ENCODE measurements at places on chromosomes 3 and 15. TPM values are rescaled to one million over a fixed set of nuclear protein-coding genes. Genes with fewer than 3 reads are reported as not detected.
A peak's percentile ranks its signal among the peaks of the same experiment; 100 is the strongest.

GRCh38 chr15:38743147-38743546, 178.5 kb upstream of the RASGRP1 start:
- DNase-seq, result no peak

DNA sequence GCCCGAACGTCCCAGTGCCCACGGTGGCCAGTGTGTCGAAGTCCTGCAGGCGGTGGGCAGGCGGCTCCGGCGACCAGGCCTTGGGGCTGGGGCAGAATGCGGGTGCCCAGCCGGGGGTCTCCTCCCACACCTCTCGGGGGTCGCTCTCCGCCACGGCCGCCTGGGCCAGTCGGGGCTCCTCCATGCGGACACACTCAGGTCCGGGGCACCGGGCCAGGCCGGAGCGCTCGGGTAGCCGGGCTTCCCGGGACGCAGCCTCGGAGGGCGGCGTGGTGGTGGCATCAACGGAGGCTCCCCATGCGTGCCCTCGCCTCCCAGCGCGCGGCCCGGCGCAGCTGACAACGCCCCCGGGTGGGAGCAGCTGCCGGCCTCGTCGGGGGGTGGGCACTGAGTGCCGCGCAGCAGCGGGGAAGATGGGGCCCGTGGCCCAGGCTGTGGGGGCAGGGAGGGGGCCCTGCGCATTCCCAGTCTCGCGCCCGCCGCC, 30.1 kb upstream of the CERS3 start:
- no peak for DNase-seq

The MORC1 gene
- total RNA-seq, result 5.6 TPM

DNA sequence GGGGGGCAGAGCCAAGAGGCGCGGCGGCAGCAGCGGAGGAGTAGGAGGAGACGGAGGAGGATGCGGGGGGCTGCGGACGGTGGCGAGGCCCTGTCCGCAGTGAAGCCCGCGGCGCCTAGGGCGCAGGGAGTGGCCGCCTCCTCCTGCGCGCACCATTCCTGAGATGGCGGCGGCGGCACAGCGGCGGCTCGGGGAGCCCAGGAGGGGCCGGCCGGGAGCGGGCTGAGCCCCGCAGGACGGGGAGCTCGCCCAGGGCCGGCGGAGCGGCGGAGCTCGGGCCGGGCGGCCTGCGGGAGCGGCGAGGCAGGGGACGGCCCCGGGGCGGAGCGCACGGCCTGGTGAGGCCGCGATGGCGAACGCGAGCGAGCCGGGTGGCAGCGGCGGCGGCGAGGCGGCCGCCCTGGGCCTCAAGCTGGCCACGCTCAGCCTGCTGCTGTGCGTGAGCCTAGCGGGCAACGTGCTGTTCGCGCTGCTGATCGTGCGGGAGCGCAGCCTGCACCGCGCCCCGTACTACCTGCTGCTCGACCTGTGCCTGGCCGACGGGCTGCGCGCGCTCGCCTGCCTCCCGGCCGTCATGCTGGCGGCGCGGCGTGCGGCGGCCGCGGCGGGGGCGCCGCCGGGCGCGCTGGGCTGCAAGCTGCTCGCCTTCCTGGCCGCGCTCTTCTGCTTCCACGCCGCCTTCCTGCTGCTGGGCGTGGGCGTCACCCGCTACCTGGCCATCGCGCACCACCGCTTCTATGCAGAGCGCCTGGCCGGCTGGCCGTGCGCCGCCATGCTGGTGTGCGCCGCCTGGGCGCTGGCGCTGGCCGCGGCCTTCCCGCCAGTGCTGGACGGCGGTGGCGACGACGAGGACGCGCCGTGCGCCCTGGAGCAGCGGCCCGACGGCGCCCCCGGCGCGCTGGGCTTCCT, at the start of gene GPR27:
Gene GPR27 (plus strand): TSS at position 155 of the 909 bp plus-strand sequence. CDS start 195 bp downstream, at position 350.
- peak; percentile 67 for DNase-seq

The WHAMM gene
- total RNA-seq, result 5.3 TPM

The UBAP1L gene
- total RNA-seq, result 1.8 TPM

DNA sequence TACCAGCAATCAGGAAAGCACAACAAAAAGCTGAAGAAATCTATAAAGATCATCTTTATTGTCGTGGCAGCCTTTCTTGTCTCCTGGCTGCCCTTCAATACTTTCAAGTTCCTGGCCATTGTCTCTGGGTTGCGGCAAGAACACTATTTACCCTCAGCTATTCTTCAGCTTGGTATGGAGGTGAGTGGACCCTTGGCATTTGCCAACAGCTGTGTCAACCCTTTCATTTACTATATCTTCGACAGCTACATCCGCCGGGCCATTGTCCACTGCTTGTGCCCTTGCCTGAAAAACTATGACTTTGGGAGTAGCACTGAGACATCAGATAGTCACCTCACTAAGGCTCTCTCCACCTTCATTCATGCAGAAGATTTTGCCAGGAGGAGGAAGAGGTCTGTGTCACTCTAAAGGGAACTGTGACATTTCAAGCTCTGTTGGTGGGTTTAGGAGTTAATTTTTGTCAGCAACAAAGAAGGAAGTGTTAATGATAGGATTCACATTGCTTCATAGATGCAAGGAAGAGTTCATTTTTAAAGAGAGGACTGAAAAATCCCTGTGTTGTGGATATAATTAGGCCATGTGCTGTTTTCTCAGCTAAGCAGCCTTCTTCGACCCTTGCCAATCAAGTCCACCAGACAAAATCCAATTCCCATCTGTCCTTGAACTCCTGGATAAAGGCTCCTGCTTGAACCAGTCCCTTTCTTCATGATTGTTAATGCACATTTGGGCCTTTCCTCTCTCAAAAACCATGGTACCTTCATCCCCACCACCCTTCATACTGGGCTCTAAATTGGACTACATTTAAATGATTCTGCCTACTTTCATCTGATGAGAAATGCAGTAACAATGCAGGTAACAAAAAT, 1.2 kb downstream of the GPR15 start:
- DNase-seq, result no peak

DNA sequence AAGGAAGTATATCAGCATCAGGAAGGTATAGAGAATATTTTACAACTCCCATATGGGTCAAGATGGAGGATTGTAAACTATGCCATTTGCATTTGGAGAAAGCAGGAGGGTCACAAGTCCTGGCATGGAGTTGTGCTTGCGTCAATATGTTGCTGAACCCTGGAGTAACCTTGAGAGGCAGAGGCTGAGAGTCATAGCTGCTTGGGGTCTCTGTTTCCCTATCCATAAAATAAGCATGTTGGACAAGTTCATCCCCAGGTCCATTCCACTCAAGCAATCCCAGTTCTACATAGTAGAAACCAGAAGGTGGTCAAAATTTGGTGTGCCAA, 273.6 kb downstream of the MECOM start:
- no peak for DNase-seq

The NCK1 gene
- total RNA-seq, result 39.4 TPM

The IL17RD gene
- total RNA-seq, result 6.2 TPM

The A4GNT gene
- 0.67 TPM for total RNA-seq

DNA sequence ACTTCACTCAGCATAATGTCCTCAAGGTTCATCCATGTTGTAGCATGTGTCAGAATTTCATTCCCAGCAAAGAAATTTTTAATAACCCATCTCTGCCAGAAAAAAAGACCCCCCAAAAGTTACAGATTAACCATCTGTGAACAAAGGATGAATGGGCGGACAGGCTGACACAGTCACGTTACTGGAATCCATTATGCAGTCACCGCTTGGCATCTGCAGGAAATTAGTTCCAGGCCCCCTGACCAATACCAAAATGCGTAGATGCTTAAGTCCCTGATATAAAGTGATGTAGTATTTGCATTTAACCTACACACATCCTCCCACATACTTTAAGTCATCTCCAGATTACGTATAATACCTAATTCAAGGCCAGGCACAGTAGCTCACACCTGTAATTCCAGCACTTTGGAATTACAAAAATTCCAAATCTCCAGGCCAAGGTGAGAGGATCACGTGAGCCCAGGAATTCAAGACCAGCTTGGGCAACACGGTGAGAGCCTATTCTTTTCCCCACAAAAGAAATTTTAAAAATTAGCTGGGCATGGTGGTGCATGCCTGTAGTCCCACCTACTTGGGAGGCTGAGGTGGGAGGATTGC, 1.5 kb upstream of the SLC12A8 start:
- no peak for DNase-seq

DNA sequence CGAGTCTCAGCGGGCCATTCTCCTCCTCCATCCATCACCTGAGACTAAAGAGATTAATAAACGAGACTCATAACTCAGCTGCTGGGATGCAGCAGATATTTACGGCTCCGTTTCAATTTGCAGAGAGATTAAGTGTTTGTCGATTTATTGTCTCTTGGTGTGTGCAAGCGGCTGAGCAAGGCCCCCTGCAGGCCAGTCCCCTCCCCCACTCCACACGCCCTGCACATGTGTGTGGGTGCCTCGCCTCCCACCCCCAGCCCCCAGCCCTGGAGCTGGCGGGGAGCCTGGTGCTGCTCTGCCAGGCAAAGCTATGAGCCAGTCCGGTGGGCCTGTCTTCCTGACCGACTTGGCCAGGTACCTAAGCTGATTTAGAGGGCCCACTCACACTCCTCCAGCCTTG, 63.0 kb downstream of the CYP11A1 start:
- no peak for DNase-seq

DNA sequence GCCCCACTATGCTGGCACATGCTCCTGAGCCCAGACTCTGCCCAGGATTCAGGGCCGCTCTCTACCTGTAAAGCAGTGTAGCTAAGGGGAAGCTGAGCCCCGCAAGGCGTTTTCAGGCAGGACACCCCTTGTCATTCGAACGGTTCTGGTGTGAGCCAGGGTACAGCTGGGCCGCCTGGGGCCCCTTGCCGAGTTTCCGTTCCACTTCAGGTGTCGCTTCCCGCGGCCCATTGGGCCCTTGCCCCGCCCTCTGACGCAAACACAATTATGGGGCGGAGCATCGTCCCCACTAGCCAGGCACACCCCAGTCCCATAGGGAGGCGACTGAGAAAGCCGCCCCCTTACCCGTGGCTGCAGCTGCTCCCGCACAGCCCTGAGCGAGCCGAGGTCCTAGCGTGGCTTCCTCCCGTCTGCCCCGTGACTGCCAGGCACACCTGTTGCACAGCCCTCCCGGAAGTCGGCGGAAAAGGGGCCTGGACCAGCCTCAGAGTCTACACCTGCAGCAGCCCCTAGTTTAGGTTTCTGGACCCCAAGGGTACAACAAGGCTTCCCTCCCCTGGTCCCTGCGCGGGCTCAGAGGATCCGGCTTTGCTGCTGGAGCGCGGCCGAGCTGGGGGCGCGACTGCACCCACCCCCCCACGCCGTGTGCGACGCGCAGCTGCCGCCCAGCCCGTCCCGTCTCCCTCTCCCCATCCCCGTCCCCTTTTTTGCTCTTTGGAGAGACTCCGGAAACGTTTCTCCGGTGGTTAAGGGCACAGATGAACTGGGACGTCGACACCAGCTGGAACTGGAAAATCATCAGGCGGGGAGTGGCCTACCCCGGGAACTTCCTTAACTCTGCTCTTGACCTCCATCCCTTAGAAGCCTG, at the start of gene PLSCR2:
Gene PLSCR2 (minus strand): TSS at position 412 of the 868 bp plus-strand sequence. CDS start 9,657 bp downstream, outside the sequence.
- peak; percentile 74 for DNase-seq

DNA sequence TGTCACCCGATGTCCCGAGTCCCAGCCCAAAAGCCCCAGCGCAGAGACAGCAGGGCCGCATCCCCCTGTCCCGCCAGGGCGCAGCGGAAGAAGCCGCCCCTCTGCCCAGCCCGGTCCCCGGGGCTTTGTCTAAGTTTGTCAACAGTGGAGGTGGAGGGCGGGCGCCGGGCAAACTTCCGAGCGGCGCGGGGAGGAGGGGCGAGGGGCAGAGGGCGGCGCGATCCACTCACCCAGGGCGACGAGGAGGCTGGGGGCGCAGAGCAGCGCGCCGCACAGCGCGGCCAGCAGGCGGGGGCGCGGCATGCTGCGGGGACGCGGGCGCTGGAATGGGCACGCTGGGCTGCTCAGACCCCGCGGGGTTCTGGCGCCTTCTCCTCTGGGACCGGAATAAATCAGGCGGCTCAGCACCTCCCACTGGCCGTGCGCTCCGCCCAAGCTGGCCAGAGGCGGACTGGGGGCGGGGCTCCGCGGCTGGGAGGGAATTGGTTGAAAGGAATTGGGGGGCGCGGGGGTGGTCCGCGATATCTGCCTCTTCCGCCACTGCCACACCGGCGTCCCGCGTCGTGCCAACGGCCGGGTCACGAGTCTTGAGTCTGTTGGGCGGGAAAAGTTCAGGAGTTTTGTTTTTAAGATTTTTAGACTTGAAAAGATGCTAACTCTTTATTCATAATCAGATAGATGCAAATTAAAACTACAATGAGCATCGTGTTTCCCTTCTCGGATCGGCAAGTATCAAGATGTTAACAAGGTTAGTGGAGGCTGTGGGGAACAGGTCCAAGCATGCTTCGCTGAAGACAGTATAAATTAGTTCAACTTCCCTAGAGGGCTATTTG, at the start of gene MFGE8:
Gene MFGE8 (minus strand): TSS at position 363 of the 833 bp plus-strand sequence. CDS start 60 bp downstream, at position 303.
- DNase-seq, result peak; percentile 90

The SYNPR gene
- 0.52 TPM for total RNA-seq

GRCh38 chr3:16031434-16031833, 143.0 kb upstream of the GALNT15 start:
- no peak for DNase-seq
